ENCODE measurements at places on chromosomes 11 and 22.

DNA sequence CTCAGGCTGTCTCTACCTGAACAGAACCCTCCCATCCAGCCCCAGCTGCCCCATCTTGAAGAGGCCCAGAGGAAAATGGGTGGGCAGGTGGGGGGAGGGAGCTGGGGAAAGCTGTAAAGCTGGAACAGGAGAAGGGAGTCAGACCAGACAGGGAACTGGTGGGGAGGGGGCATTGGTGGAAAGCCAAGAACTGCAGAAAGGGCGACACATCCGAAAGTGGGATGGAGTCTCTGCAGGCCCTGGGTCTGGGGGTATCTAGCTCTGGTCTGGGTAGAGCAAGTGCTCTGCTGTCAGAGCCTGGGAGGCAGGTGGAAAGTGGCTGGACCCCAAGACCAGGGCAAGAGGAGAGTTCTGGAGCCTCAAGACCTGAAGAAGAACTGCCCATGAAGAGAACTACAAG is 7.7 kb downstream of the TMPRSS13 start:
- no peak for DNase-seq

GRCh38 chr22:39522567-39523300 is 2.4 kb downstream of the ATF4 start:
- no peak for DNase-seq

DNA sequence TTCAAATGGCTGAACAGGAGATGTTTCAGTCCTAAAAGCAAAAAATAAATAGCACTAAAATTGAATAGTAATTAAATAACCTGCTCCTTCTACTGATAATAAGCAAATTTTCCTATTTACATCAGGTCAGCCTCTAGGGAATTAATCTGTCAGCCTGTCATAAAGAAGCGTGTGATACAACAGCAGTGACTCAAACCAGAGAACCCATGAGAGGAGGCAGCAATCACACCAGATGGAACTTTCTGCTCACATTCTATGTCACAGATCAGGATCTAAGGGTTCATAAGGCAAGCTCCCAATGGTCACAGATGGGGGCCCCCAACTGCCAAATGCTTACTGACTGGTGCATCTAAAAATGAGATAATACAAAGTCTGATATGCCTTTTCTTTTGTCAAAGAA is 41.1 kb downstream of the RBFOX2 start:
- DNase-seq = no peak

GRCh38 chr11:36308577-36308976 is 12.5 kb downstream of the PRR5L start:
- no peak for DNase-seq

DNA sequence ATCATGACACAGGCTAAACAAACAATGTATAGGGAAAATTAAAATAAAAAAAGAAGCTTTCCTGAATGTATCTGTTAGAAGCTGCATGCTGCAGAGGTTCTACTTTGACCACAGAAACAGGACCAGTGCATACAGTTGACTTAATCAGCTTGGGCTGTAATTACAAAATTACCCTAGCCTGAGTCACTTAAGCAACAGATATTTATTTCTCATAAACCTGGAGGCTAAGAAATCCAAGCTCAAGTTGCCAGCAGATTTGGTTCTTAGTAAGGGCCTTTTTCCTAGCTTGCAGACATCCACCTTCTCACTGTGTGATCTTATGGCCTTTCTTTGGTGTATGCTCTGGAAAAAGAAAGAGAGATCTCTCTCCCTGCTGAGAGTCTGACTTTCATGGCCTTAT is 946.5 kb upstream of the RAG2 start:
- DNase-seq = no peak

DNA sequence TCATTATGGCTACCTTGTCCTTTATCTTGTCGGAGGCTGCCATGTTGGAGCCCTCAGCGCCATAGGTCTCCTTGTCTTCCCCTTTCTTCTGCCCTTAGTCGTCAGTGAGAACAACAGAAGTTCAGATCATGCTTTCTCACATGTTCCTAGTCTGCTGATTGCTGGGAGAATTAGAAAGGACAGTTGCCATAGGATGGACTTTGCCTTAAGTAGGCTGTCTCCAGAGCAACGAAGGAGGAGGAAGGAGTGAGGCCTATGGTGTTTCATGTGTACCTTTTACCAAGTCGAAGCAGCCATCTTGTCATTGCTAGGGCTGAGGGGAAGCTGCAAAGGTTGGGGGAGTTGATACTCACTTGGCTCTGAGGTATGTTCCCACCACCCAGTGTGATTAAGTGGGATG is 62.6 kb downstream of the SYT13 start:
- DNase-seq = no peak

- DNase-seq = no peak
Observed at GRCh38 chr11:34252651-34253050, 105.2 kb downstream of the ABTB2 start.

DNA sequence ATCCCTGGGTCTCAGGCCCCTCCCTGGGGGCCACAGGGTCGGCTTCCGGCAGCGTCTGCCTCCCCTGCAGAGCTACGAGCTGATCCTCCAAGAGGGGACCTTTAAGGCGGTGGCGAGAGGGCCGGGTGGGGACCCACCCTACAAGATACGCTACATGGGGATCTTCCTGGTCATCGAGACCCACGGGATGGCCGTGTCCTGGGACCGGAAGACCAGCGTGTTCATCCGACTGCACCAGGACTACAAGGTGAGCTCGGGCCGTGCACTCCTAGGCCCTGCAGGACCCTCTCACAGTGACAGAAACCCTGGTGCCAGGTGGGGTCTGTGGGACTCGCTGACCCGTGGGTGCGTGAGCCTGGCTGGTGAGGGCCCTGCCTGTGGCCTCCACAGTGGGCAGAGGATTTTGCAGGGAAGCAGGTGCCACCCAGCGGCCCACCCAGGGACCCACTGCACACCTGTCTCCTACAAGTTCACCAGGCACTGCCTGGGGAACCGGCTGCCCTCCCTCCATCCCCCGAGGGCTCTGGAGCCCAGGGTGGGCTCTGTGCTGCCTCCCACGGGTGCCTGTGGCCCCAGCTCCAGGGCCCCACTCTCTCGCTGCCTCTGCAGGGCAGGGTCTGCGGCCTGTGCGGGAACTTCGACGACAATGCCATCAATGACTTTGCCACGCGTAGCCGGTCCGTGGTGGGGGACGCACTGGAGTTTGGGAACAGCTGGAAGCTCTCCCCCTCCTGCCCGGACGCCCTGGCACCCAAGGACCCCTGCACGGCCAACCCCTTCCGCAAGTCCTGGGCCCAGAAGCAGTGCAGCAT is 13.7 kb downstream of the MUC5B start:
- no peak for DNase-seq

GRCh38 chr22:49938565-49939136 is 20.2 kb downstream of the CRELD2 start:
- no peak for DNase-seq

DNA sequence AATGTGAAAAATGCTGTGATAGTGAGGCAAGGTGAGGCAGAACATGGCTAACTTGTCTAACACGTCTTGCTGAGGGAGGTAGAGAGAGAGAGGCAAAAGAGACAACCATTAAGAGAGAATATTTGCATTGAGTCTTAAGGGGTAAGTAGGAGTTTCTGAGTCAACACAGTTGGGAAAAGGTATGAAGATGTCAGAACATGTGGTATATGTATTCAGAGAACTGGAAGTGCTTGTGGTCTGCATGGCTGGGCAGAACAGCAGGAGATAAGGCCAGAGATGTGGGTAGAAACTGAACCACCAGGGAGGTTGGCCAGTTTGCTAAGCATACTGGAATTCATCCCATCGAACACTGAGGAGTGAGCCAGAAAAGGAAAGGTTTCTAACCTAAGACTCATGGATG is 25.0 kb upstream of the SLC5A1 start:
- no peak for DNase-seq

DNA sequence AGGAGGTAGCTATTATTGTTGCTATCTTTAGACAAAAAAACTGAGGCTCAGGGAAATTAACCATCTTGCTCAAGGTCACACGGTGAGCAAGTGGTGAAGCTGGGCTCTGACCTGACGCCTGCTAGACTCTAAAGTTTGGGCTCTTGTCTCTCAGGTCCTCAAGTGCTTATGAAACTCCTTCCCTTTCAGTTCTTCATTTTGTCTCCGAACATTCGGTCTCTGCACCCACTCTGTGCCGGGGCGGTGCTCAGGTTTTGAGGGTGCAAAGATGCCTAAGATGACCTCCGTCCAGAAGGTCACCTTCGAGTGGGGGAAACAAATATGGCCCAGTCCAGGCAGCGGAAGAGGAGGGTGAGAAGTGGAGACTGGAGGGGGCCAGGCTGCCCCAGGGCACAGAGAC is 16.0 kb downstream of the OVOL1 start:
- no peak for DNase-seq

DNA sequence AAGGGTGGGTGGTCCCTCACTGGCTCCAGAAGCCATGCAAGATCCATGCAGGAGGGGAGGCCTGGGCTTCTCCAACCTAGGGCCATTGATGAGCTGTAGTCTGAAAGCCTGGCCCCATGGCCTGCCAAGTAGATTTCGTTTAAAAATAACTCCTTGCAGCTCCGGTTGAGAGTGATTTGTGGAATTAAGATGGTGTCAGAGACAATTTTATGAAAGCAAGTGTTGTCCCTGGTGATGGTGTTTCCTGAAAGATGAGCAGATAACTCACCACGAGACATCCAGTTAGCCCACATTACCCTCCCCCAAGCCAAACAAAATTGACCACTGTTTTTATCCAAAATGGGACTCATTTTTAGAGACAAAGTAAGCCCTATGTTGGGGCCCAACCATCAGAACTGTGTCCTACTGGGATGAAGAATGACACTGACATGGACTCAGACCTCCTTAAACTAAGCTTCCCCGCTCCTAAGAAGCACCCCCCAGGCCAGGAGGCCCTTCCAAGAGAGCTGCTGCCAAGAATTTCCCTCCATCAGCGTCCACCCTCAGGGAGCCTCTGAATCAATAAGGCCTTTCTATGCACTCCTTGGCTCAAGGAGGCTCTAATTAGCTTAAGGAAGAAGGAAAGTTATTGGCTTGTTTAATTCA is 174.2 kb upstream of the NCAM1 start:
- DNase-seq = no peak

DNA sequence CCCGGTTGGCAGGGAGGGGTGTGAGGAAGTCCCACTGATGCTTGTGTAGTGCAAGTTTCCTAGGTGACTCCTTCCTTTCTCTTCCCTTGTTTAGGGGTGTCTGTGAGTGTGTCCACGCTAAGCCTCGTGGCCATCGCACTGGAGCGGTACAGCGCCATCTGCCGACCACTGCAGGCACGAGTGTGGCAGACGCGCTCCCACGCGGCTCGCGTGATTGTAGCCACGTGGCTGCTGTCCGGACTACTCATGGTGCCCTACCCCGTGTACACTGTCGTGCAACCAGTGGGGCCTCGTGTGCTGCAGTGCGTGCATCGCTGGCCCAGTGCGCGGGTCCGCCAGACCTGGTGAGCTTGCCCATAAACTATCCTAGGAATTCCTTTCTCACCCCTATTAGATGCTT is 10.4 kb downstream of the CCKBR start:
- DNase-seq = no peak

GRCh38 chr11:18379201-18379600 is 15.2 kb upstream of the LDHA start:
- no peak for DNase-seq

DNA sequence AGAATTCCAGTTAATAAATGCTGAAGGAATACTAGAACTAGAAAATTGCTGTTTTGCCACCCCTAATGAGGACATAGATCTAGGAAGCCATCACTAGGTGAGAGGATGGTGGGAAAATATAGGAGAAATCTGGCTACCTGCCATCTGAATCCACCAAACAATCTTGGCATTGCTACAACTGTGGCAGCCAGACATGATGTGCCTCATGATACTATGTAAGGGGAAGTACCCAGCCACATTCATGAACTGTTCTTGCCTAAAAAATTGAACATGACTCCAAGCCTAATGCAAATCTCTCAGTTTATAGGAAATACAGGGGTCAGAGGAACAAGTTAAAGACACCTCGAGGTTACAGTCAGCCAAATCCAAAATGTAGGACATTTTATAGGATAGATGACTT is 72.8 kb downstream of the SFI1 start:
- no peak for DNase-seq

- DNase-seq = no peak
Observed at GRCh38 chr11:68763181-68763721, 11.9 kb upstream of the TESMIN start.

- DNase-seq = no peak
Observed at GRCh38 chr22:45310977-45311531, 1.3 kb downstream of the FAM118A start.

GRCh38 chr11:45560913-45561281 is 104.5 kb downstream of the CHST1 start:
- DNase-seq = no peak

- DNase-seq = no peak
Observed at GRCh38 chr11:61418136-61418535, 11.6 kb downstream of the CPSF7 start.

- DNase-seq = no peak
Observed at GRCh38 chr11:103927535-103927934, 108.9 kb upstream of the DDI1 start.

DNA sequence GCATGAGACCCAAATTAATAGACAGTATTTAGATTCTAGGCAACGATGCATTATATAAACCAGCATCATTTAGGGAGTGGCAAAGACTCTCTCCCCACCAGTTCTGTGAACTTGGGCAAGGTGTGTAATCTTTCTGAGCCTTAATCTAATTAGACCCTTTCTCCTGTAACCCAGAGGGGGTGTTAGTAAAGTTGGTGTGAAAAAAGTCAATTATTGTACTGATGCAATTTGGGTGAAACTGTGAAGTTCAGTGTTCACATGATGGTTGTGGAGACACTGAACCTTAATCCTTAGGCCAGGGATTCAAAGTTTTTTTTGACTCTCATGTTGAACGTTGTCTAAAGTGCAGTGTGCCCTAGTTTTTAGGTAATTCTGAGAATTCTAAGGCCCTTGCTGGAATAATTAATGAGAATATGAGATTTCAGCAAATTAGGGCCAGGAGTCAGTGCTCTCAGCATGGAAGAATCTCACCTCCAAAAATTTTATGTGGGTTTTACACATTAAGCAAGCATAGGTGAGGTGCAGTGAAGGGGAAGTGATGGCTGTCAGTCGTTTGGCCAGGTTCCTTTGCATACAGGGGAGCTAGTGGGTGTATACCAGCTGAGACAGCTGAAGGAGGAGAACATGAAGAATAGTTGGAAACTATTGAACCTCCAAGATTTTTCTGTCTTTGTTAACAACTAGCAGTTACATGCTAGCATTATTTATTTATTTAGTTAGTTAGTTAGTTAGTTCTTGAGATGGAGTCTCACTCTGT is 94.2 kb downstream of the PTPRJ start:
- no peak for DNase-seq

DNA sequence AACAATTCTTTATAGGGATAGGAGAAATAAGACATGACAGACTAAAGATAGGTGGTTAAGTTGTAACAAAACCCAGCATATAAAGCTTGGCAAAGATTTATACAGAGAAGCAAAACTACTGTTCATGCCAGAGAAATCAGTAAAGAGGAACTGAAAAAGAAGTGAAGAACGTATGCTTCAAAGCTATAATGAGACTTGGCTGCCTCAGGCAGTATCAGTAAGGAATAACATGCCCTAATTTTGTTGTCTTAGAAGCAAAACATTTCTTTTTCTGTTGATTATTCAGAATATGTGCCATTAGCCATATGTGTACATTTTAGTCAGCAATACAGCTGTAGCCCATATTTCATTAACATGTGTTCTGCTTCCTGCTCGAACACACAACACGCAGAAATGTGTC is 403.2 kb downstream of the NELL1 start:
- DNase-seq = no peak

All from T-helper 22 cell (primary cell).